ENCODE measurements at places on chromosomes 4 and X.

- DNase-seq = no peak
Observed at GRCh38 chr4:60724623-60725022, 475.5 kb upstream of the ADGRL3 start.

DNA sequence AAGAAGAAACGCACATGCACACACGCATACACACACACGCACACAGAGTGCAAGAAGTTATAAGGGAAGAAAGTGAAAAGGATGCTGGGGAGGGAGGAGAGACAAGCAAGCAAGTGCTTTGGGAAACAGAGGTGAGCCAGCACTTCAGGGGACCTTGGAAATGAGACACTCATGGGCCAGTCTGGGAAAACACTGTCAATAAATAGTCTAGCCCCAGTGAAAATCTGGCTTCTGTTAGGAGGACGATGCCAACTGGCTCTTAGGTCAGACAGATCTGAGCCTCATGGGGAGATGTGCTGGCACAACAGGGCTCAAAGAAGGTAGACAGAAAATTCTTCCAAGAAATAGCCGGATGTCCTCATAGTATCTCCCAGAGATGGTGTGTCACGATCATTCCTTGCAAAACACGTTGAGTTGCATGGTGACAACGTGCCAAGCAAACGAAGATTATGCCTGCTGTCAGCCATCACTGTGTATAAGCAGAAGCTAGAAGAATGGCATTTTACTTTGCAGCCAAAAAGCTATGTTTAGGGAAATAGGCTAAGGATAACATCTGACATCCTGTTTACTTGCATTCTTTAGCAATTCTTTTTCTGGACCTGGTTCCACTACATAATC, 557 bp upstream of the ARHGEF6 start:
- no peak for DNase-seq

DNA sequence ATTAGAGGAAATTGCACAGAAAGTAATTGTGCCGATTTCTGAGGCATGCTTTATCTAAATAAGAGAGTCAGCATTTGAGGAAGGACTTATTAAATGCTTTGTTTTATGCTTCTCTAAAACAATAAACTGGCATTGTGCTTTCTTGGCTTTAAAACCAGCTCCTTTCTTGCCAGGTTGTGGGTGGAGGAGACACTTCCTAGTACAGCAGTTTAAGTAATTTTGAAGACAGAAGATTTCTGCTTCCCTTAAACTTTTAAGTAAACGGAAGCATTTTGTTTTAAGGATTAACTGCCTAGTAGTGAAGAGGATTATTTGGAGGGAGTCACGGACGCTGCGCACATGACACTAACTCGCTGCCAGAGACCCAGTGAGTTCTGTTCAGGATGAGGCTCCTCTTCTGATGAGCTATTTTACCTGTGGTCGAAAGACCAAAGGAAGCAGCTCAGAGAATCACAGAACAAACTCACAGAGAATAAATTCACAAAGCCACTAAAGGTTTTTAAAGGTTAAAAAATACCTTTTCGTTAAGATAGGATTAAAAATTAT, 169.5 kb downstream of the TLL1 start:
- no peak for DNase-seq

GRCh38 chrX:136850441-136851175, 29.9 kb downstream of the RBMX start:
- DNase-seq = no peak

DNA sequence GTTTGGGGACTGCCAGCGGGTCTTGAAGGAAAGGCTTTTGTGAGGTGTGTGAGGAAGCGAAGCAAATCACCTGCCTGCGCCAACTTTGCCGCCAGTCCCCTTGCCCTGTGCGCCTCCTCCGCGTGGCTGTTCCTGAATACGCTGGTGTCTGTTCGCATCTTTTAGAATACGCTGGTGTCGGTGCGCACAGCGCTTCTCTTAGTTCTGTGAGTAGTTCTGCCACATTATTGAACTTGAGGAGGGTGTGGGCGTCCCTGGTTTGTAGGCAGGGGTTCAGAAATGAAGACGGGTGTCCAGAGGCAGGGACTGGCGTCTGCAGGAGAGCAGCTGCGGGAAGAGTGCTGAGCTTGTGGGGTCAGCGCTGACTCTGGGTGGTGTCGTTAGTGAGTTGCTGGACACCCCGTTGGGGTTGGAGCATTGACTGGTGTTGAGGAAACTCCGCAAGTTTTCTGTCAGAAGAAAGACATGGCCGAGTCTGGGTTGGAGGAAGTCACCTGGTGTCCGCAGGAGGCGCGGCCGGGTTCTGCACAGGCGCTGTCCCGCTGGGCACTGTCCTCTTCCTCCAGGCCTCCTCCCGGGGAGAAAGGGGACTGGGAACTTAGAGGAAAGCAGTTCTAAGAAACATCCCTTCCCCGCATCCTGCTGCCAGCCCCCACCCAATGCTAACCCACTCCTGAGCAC, 930 bp downstream of the ZNF718 start:
- DNase-seq = peak; percentile 6
